ENCODE measurements at places on chromosomes 2 and 18. TPM values are rescaled to one million over a fixed set of nuclear protein-coding genes. Genes with fewer than 3 reads are reported as not detected.
A peak's percentile ranks its signal among the peaks of the same experiment; 100 is the strongest.

DNA sequence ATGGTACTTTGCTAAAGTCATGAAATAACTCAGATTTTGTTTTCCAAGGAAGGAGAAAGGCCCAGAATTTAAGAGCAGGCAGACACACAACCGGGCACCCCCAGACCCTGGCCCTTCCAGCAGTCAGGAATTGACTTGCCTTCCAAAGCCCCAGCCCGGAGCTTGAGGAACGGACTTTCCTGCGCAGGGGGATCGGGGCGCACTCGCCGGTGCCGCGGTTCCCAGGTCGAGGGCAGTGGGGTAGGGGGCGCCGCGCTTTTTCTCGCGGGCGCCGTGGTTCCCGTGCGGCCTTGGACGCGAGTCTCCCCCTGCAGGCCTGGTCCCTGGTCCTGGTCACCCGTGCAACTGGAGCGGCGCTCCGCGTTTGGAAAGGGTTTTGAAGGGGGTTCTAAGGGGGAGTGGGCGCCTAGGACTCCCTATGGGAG, 1.2 kb downstream of the ZNF236 start:
- peaks cover 2% of the 10 kb centered on the region for H3K4me1 ChIP-seq
- H3K27ac ChIP-seq: peak overlapping the region; percentile 5
- DNase-seq: peak; percentile 56
- H3K36me3 ChIP-seq: no peaks in the 10 kb centered on the region
- H3K4me3 ChIP-seq: no peak overlapping the region

Gene ACMSD
- total RNA-seq: 11.9 TPM

DNA sequence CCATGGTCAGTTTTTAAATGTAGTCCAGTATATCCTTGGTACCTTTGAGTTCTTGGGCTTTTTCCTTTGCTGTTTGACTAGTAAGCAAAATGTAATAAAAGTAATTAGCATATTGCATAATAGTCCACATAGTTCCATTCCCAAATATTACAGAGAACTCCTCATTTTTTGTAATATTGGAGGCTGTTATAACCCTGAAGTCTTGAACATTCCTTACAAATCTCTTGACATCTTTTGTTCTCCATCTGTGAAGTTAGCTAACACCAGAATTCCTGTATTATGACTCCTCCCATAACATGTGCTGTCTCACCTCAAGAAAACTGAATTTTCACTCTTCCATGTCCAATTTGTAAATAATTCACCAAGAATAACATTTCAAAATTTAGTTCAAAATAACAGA, 17.1 kb downstream of the CREB1 start:
- no peaks in the 10 kb centered on the region for H3K27me3 ChIP-seq
- H3K27ac ChIP-seq: no peak overlapping the region
- peaks cover 8% of the 10 kb centered on the region for H3K4me1 ChIP-seq
- H3K36me3 ChIP-seq: no peaks in the 10 kb centered on the region
- DNase-seq: no peak

DNA sequence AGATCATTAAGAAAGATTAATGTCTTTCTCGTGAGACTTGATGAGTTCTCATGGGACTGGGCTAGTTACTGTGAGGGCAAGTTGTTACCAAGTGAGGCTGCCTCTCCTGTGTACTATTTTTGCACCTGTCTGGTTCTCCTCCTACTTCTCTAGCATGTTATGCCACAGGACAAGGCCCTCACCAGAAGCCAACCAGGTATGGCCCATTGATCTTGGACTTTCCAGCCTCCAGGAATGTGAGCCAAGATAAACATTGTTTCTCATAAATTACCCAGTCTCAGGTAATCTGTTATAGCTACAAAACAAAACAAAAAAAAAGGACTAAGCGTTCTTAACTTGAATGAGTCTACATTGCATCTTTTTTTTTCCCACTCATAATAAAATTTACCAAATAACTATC, 184.1 kb downstream of the CDH7 start:
- no peaks in the 10 kb centered on the region for H3K36me3 ChIP-seq
- H3K27me3 ChIP-seq: no peaks in the 10 kb centered on the region
- no peak overlapping the region for H3K4me3 ChIP-seq
- H3K27ac ChIP-seq: no peak overlapping the region

DNA sequence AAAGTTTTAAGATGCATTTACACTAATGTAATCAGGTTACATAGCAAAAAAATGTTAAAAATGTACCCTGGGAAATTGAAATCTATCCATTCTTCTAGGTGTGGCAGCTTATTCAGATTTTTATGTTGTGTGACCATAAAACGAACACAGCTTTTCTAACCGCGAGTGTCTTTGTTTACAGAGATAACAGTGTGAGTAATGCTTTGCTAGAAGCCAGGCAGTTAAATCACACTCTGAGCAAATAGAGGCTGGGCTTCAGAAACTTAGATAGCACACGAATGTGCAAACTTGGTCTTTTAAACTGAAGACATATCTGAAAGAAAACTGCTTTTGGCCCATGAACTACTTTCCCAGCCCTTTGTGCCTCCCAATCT, 116.1 kb downstream of the SPTBN1 start:
- H3K27ac ChIP-seq: peak overlapping the region; percentile 73
- H3K27me3 ChIP-seq: no peaks in the 10 kb centered on the region
- H3K4me1 ChIP-seq: peaks cover 83% of the 10 kb centered on the region
- H3K4me3 ChIP-seq: no peak overlapping the region
- H3K36me3 ChIP-seq: no peaks in the 10 kb centered on the region
- DNase-seq: no peak

- H3K36me3 ChIP-seq: no peaks in the 10 kb centered on the region
- DNase-seq: no peak
- no peak overlapping the region for H3K4me3 ChIP-seq
- H3K27ac ChIP-seq: no peak overlapping the region
- H3K27me3 ChIP-seq: no peaks in the 10 kb centered on the region
These were observed 123.7 kb downstream of the COL6A3 start for GRCh38 chr2:237290261-237290660.

Gene LRATD1
- total RNA-seq: 3.4 TPM

DNA sequence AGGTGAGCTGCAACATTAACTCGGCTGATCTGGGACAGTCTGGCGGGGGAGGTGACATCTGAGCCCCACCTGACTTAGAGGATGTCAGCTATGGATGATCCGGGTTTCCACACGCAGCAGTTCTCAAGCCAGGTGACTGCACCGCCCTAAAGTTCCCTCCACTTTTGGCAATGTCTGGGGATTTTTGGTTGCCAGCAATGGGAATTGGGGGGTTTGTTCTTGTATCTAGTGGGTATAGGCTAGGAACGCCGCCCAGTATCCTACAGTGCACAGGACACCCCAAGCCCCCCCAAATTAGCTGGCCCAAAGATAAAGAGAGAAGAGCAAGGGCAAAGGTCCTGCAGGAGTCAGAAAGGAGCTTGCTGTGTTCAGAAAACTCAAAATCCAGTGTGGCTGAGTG, 544 bp upstream of the AGFG1 start:
- no peak overlapping the region for H3K27ac ChIP-seq
- no peaks in the 10 kb centered on the region for H3K36me3 ChIP-seq
- H3K4me3 ChIP-seq: no peak overlapping the region
- peaks cover 20% of the 10 kb centered on the region for H3K4me1 ChIP-seq

- H3K27ac ChIP-seq: no peak overlapping the region
- DNase-seq: no peak
- no peaks in the 10 kb centered on the region for H3K4me1 ChIP-seq
- no peaks in the 10 kb centered on the region for H3K36me3 ChIP-seq
These were observed 12.6 kb upstream of the SEC11C start for GRCh38 chr18:59127047-59127446.

Gene C1GALT1C1L
- total RNA-seq: 0.17 TPM

DNA sequence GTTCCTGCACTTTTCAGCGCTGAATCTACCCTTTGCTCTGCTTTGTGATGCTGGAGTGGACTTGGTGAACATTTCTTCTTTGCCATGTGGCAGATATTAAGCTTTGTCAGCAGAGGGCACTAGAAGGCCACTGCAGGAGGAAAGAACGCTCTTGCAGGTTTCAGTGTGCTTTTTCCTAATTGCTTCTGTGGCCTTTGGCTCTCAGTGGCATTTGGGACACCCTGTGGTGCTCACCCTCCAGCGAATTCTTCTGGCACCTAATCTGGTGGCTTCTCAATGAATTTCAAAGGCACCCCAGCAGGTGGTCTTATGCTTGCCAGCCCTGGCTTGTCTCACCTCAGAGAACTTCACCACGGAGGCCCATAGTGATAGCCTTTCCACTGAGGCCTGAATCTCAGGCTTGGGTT, 146.7 kb downstream of the MYO3B start:
- DNase-seq: no peak
- no peak overlapping the region for H3K27ac ChIP-seq
- H3K4me3 ChIP-seq: no peak overlapping the region
- no peaks in the 10 kb centered on the region for H3K27me3 ChIP-seq
- no peaks in the 10 kb centered on the region for H3K4me1 ChIP-seq

DNA sequence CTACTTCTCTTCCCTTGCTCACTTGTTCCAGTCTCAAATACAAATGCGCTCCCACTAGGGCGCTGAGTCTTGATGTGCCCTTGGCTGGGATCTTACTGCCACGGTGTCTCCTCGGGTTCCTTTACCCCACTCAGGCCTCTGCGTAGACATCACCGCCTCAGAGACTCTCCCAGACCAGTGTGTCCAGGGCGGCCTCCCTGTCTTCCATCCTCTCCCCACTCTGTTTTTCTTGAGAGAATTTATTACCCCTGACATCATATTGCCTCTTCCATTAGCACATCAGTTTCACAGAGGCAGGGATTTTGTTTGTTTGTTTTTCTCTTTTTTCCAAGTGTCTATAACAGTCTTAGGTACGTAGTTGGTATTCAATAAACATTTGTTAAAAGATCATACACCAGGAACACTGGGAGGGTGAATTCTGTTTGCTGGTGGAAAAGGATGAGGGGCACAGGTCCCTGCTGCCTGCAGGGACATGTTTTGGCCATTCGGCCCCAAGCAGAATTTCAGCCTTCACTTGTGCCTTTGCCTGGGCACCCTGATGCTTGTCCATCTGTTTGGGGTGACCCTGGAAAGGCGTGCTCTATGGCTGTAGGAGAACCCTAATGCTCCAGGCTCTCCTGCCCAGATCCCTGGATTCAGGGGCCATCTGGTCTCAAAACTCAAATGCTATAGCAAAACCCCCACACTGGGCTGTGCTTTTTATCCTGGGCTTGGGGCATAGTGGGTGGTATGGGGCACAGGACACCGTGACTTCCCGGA, 55.0 kb downstream of the RPL37A start:
- H3K36me3 ChIP-seq: no peaks in the 10 kb centered on the region
- H3K27me3 ChIP-seq: no peaks in the 10 kb centered on the region
- no peak overlapping the region for H3K27ac ChIP-seq
- H3K4me1 ChIP-seq: no peaks in the 10 kb centered on the region
- DNase-seq: no peak
